ENCODE measurements at places on chromosomes 7 and 10.

DNA sequence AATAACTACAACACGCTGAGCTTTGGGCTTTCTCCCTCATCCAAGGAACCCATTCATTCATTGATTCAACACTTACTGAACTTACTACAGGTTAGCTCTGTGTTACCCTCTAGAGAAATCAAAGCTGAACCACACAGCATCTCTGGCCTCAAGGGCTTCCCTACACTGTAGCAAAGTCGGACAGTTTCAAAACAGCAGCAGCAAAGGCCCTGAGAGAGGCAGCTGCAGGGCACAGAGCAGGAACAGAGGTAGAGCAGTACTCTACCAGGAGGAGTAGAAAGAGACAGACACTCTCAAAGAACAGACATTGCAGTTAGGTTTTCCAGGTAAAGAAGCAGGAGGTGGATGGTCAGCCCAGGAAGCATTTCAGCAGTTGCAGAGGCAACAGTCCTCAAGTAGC lies 16.1 kb downstream of the DOCK4 start:
- no peak for DNase-seq

- peak; percentile 50 for DNase-seq
Observed at GRCh38 chr10:63977329-63977923, 456.2 kb downstream of the REEP3 start.

DNA sequence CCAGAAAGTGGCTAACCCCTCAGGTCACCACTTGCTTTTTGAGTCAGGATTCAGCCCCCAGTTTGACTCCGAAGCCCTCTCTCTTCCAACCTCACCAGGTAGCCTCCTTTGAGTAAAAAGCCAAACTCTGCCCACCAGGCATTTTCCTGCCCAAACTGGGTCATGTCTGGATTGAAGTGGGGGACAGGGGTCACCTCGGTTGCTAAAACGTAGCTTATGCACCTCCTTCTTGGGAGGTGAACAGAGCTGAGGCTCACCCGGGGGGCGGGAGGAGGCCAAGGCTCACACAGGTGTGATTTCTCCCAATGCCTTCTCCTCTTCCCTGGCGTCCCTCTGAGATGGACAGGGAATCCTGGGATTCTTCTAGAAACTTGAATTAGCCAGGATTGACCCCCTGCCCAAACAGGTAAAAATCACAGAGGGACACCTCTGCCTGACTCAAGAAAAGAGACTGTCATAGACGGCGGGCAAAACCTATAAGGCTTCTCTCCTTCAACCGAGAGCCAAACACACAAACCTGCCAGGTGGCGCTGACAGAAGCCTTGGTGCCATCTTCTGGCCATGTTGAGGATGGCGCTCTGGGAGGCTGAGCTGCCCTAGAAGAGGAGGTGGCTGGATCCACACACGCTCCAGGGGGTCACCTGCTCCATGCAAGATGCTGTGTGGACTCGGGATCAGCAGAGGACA lies 51.6 kb downstream of the PRLHR start:
- peak; percentile 44 for DNase-seq

DNA sequence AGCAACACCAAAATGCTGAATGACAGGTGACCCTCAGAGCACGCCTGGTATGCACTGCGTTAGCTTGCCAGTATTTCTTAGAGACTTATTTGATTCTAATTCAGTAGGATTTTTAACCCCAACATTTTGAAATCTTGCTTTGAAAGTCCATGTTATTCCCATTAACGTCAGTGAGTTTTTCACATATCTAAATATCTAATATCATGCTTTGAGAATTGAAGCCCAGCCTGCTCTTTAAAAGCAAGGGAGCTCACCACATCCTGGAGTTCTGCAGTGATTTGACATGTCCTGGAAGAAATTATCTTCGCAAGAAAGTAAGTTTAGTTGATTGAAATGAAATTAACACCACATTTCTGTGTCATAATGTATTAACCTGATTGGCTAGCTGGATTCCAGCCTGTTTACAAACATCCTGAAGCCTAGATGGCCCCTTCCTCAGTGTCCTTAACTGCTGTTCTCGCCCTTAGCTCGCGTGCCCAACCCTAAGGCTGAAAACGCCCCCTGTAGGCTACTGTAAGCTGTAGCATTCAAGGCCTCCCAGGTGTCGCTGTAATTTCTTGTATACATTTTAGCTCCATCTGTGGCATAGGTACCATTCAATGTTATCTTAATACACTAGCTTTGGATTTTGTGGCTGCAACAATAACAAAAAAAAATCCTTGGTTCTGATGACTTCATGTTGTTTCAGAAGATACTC lies 191.5 kb downstream of the MGMT start:
- no peak for DNase-seq

- DNase-seq = peak; percentile 6
Observed at GRCh38 chr10:132787495-132788179, 1.7 kb upstream of the NKX6-2 start.

- no peak for DNase-seq
Observed at GRCh38 chr7:142389544-142389943, 131.7 kb upstream of the PRSS58 start.

GRCh38 chr7:69047151-69047754 lies 551.0 kb upstream of the AUTS2 start:
- no peak for DNase-seq

- DNase-seq = no peak
Observed at GRCh38 chr7:102069931-102070629, 216.6 kb upstream of the SH2B2 start.

DNA sequence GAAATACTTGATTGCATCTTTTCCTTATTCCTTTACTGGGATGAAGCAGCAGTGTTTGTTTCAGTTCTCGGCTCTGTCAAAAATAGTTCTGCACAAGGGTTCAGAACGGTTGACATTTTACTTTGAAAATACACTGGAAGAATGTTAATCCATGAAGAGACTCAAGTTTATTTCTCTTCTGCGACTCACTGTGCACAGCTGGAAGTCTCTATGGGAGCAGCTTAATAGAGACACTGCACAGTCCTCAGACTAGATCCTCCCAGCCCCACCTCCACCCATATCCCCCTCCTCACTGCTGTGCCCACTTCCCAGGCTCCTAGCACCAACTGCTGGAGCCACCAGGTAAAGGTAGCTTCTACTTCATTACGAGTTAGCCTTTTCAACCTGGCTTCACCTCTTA lies 517.8 kb downstream of the GRID1 start:
- no peak for DNase-seq

- peak; percentile 51 for DNase-seq
Observed at GRCh38 chr10:124155781-124156435, 62.5 kb upstream of the CHST15 start.

DNA sequence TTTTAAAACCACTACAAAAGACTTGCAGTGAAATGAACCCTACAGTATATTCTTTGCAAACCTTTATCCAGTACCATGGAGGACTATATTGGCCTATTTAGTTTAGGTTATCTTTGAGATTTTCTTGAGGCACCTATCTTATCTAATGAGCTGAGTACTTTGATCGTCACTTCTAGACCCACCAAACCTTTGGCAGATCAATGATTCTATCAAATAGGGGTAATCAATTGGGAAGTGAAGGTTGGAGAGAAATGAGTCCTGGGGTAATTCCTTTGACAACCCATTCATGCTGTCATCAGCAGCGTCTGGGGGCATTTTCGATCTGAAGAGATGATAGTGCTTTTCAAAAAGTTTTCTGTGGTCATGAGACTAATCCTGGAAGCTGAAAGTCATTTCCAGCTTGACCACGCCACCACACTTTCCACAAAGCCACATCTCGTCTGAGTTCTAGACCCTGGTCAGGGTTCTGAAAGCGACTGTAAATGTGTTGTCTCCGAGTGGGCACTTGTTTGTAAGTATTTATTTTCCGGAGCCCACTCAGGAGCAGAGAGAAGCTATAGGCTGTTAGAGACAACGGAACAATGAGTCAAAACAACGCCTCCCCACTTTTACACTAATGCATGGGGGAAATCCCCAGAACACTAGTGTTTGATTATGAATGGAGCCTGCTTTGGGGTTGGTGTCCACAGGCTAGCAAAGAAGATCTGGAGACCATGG lies 4.8 kb downstream of the EGR2 start:
- no peak for DNase-seq

- DNase-seq = no peak
Observed at GRCh38 chr7:135207406-135208101, 3.8 kb downstream of the WDR91 start.

DNA sequence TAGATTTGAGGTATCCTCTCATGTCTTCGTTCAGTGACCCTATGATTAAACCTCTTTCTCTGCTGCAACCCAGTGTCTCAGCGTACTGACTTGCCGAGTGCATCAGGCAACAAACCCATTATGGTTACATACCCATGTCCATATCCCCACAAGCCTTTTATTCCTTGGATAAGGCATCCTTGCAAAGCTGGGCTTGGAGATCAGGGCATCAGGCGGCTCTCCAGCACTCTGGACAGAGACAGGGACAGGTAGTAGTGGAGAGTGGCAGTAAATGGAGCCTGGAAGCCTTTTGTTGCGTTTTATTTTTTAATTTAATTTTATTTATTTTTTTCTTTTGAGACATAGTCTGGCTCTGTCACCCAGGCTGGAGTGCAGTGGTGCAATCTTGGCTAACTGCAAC lies 32.0 kb upstream of the NPFFR1 start:
- peak; percentile 8 for DNase-seq
